ENCODE measurements at places on chromosomes 12 and 14.

- no peak for DNase-seq
Measured at GRCh38 chr12:31773223-31773750, 44.5 kb upstream of the AMN1 start.

GRCh38 chr14:90624732-90625400 lies 191.4 kb downstream of the TTC7B start:
- DNase-seq, result no peak

- no peak for DNase-seq
Measured at GRCh38 chr12:113242026-113242418, 20.8 kb downstream of the TPCN1 start.

DNA sequence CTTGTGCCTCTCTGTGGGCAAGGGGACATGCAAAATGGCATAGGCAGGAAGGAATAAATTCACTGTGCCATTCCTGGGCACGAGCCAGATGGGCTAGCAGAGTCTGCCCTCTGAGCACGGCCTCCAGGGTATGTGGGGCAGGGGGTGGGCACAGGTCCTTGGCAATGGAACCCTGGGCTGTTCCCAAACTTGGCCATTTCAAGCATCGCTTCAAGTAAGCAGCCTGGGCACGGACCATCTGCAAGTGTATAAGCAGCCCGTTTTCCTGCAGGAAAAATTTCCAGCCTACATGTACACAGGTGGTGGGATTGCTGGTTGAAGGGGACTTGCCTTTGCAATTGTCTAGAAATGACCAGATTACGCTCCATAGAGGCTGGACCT lies 40.3 kb downstream of the CCDC85C start:
- DNase-seq, result no peak

DNA sequence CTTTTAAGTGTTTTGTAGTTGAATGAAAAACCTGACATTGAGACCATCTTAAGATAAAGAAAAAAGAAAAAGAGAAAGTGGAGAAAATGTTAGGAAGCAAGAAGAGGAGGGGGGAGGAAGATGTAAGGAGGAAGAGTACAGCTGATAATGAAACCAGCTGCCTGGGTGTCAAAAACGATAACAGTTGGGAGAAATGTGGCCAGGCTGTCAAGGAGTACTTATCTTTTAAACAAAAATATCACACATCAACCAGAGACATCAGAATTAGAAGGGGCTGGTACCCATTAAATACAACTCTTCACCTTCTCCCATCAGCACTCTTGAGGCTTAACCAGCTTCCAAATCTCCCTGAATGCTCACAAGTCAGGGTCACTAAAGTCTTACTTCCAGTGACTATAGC lies 4.5 kb downstream of the SLC11A2 start:
- DNase-seq, result no peak

DNA sequence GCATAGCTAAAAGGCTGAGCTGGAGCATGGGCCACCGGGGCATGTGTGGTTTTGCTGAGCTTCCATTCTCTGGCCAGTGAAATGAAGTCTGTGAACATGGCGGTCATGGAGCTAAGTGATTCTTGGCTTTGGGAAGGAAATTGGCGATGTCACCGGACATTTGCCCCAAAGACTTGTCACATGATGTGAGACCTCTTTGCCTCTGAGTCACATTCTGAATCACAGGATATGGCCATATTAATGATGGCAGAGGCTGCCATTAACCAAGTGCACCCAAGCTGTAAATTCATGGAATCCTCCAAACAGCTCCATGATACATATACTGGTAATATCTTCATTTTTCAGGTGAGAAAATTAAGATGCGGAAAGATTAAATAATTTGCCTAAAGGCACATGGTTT lies 27.4 kb upstream of the BATF start:
- no peak for DNase-seq

DNA sequence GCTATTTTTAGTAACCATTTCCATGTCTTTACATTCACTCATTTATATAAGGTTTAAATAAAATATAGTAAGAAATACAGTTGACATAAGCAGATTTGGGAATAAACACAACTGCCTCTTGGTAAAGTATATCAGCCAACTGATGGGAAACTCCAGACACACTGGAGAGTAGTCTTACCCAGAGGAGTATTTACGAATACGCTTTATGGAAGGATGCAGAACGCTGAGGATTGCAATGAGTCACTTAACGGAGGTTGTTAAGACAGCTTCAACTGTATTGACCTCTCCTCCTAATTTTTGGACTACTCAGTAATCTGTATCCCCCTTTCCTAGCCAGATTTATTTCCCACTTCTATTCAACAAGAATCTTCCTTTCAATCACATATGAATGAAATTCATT lies 6.0 kb downstream of the C2CD5 start:
- DNase-seq, result no peak

DNA sequence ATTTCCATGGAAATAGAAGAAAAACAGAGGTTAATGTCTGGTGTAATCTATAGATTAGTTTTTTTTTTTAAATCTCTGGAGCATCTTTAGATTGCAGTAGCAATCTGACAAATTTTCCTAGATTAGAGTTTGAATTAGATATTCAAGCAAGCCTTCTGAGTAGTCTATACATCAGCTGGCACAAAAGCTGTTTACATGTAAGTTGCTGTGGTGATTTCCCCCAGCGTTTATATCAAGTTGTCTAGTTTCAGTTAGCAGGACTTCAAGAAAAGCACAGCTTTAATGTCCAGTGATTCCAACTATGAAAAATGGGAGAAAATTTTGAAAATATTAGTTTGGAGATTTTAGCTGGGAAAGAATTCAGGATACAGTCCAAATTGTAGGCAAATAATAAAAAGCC lies 605.0 kb upstream of the USP15 start:
- DNase-seq, result no peak

DNA sequence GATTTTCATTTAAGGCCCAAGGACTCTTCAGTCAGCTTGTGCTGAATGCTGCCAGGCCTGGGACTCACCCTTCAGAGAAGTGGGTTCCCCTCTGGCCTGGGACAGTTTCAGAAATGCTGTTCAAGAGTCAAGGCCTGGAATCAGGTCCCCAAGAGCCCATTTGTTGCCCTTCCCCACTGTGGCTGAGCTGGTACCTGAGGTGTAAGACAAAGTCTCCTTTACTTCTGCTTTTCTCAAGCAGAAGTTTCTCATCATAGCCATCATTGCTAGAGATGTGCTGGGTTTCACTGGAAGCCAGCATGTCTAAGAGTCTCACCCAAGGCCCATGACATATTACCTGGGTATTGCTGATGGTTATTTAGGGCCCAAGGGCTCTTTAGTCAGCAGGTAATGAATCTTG lies 8.9 kb downstream of the FANCM start:
- no peak for DNase-seq

GRCh38 chr14:85824526-85824925 lies 294.6 kb downstream of the FLRT2 start:
- DNase-seq, result no peak

DNA sequence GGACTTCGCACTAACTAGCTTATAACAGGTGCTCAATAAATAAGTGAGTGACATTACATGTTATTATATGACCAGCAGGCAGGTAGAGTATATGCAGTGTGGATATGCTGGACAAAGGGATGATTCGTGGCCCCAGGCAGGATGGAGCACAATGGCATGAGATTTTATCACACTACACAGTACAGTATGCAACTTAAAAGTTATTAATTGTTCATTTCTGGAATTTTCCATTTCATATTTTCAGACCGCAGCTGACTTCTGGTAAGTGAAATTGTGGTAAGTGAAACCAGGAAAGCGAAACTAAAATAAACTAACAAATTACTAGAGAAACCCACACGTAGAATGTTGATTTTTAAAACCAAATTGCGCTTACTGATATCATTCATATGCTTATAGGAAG lies 3.3 kb downstream of the PARP11 start:
- DNase-seq, result no peak

- DNase-seq, result no peak
Measured at GRCh38 chr14:92638904-92639303, 109.5 kb downstream of the LGMN start.

DNA sequence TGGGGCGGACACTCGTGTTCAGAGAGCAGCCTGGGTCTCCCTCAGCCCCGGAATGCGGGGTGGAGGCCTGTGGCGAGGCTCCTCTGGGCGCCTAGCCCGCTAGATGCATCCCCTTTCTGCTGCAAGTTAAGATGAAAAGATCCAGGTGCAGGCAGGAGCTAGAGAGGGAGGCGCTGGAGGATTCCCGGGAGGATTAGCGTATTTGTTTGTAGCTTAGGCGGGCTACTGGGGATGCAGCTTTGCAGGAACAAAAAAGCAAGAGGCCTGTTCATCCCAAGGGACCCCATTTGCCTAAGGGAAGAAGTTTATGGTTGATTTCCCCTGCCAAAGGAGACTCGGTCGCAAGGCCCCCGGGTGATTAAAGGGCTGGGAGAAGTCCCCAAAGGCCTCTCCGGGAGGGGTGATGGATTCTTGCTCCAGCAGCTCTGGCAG lies 824 bp downstream of the CCDC177 start:
- peak; percentile 76 for DNase-seq

DNA sequence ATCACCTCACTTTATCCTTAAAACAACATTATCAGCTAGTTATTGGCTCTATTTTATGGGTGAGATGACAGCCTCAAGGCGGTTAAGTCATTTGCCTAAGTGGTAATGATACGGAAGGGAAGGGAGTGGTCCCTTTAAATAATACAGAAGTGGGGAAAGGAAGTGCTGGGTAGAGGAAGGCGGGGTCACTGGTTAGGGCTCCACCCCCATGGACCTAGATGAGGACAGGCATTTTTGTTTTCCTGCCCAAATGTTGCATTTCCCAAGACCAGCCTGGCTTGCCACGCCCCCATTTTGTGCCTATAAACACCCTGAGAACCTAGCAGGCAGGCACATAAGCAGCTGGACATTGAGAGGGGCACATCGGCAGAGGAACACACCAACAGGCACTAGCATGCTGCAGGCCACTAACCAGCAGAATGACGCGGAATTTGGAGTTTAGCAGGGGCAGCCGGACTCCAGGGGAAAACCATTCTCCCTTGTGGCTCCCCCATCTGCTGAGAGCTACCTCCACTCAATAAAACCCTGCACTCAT lies 100.9 kb downstream of the EPS8 start:
- no peak for DNase-seq

DNA sequence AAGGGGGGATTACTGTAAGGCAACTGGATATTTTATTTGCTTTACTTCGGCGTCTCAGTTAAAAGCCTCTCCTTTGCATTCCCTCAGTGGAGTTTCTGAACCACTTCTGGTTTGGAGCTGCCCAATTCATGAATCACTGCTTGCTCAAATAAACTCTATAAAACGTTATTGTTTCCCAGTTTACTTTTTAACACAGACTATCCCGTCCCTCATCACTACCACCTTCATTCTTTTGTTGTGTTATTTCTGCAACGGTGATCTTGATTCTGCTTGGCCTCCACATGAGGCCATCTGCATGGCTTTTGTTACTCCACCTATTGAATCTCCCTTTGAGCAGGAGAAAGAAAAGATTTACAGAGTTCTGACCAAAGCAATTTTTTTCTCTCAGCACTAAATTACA lies 104.0 kb upstream of the PLEKHA5 start:
- DNase-seq, result no peak

DNA sequence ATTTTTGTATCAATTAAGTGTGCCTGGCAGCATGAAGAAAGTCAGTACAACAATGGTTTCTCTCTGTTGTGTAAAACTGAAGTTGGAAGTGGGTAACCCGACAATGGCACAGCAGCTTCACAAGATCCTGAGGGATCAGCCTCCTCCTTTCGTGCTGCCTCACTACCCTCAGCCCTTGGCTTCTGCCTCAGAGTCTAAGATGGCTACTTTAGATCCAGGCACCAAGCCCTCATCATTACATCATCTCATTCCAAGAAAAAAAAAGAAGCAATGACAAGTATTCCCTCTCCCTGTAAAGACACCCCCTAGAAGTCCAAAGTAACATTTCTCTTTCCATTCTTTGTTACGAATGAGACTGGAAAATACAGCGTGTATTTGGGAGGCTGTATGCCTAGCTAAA lies 92.6 kb downstream of the DNAI7 start:
- no peak for DNase-seq

DNA sequence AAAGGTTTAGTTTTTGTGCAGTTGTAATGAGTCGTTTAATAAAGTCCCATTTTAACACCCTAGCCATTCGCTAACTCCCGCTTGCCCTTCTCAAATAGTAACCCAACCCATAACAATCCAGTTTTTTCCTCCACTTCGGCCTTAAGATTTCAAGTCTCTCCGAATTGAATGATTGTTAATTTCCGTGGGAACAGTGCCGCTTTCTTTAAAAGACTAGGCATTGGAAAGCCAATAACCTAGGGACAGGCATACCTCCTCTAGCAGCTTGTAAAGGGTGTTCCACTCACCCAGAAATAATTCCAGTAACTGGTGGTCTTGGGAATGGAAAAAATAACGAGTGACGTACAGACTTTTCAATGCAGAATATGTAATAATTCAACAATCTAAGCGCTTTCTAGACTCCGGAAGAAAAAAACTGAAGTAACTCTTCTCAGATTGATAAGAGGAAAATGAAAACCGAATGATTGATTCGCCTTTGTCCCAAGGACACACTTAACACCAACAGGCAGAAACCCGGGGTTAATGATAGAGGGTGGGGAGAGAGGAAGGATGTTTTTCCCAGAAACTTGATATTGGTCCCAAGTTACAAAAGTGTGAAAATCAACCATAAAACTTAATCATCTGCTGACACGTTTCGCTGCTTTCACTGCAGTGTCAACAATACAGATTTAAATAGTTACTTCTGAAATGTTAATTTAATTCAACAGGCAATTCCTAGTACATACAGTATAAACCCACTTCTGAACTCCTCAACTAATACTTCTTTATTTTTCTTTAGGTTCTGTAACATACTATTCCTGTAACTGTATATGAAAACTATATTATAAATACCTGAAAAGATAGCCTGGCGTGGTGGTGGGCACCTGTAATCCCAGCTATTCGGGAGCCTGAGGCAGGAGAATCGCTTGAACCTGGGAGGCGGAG lies 1.0 kb upstream of the SINHCAF start:
- no peak for DNase-seq

GRCh38 chr12:70609203-70609602 lies 28.0 kb downstream of the PTPRB start:
- DNase-seq, result no peak

DNA sequence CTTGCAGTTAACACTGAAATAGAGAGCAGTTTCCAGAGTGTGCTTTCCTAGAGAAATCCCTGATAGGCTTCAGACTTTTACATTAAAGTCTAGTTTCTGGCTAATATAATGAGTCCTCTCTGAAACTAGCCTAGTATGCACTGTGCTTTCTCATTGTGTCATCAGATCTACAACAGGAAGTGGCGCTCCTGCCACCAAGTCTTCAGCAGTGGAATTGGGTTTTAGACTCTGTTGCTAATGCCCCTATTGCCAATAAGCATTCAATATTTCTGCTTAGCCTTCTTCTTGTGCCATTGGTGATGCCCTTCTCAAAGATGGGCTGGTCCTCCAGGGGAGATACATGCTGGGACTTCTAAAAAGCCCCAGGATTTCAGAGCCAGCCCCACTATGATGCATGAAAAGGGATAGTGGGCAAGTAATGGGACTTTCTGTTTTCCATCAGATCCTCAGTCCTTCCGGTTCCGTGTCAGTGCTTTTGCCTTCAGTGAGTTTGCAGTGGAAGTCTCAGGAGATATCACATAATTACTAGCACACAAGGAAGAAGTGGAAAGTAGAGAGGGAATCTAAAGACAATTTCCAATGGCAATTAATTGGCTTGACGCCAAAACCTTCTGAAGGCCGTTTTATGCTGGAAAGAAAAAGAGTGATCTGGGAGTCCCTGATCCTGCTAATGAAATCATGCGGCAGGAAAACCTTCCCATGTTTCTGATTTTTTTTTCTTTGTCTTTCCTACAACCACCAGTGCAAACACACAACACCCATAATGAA lies 50.0 kb downstream of the SSPN start:
- DNase-seq, result no peak

All from D721Med (cell line).